ENCODE measurements at places on chromosomes 3 and 15.

DNA sequence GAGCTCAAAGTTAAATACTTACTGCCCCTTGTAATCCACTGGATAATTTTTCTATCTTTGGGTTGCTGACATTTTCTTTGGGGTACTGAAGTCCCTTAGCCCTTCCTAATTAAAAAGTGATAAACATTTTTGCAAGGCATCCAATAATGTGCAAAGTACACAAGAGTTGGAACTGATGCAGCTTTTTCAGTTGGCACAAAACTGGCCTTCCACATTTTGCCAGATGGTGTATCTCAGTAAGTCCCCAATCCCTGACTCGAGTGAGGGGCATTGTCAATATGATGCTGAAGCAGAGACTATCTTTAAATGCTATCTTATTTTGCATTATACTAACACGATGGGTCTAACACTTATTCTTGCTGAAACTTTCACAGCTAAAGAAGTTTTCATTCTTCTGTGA lies 27.8 kb downstream of the FHIT start:
- DNase-seq, result no peak

GRCh38 chr3:167520266-167521005 lies 46.6 kb upstream of the SERPINI2 start:
- no peak for DNase-seq

DNA sequence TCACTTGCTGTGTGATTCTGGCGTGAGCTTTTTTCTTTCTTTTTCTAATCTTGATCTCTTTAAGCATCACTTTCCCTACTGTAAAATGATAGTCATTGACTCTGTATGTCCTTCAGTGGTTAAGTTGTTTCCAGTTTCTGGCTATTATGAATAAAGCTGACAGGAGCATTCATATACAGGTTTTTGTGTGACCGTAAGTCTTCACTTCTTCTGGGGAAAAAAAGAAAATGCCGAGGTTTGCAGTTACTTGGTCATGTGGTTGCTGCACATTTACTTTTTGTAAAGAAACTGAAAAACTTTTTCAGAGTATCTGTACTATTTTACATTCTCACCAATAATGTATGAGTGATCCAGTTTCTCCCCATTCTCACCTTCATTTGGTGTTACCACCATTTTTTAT lies 247.4 kb upstream of the RBMS3 start:
- no peak for DNase-seq

- DNase-seq, result no peak
Measured at GRCh38 chr15:85329561-85330422, 50.6 kb upstream of the AKAP13 start.

- DNase-seq, result no peak
Measured at GRCh38 chr15:53307952-53308624, 451.4 kb downstream of the WDR72 start.

DNA sequence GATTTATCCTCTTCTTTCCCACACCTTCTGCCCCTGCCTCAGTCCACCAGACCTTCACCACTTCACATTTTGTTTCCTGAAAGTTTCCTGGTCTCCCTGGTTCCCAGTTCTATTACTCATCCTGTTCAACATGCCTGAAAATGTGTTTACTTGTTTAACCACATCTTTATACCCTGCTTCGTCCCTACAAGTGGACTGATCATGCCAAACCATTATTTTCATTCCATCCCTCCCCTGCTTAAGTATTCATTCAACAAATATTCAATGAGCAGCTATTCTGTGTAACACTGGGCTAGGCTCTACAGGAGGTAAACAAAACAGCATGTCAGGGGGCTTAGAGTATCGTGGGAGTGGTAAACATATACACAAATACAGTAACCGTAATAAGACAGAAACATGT lies 5.5 kb downstream of the MYO5A start:
- peak; percentile 84 for DNase-seq

- peak; percentile 21 for DNase-seq
Measured at GRCh38 chr3:146280864-146281263, 30.0 kb upstream of the PLSCR4 start.

GRCh38 chr15:94840794-94841783 lies 609.7 kb downstream of the MCTP2 start:
- DNase-seq, result peak; percentile 10

- DNase-seq, result no peak
Measured at GRCh38 chr15:65595960-65596359, 15.0 kb downstream of the INTS14 start.

- DNase-seq, result no peak
Measured at GRCh38 chr3:42369304-42369703, 41.1 kb downstream of the LYZL4 start.

- DNase-seq, result no peak
Measured at GRCh38 chr3:159187706-159188105, 385.9 kb downstream of the MFSD1 start.

GRCh38 chr3:177045767-177046166 lies 151.5 kb downstream of the TBL1XR1 start:
- DNase-seq, result no peak

GRCh38 chr3:170724599-170725280 lies 138.9 kb upstream of the SLC7A14 start:
- peak; percentile 16 for DNase-seq

DNA sequence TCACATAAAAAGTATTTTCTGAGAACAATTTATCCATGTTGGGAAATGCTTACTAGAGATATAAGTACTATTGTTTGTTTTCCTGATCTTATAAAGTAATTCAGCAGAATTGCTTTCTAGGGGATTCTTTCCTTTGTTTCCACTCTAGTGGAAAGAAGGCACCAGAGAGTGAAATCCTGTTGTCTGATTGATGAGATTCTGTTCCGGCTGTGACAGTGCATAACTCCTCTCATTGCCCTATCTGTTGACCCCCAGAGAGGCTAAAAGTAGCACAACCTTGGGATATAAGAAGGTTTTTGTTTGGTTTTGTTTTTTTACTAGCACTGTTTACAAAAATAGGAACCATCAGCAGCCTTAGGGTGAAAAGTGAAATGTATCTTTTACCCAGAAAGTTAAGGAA lies 114.1 kb downstream of the ALCAM start:
- no peak for DNase-seq

GRCh38 chr3:50205413-50206276 lies 574 bp downstream of the SLC38A3 start:
- no peak for DNase-seq

DNA sequence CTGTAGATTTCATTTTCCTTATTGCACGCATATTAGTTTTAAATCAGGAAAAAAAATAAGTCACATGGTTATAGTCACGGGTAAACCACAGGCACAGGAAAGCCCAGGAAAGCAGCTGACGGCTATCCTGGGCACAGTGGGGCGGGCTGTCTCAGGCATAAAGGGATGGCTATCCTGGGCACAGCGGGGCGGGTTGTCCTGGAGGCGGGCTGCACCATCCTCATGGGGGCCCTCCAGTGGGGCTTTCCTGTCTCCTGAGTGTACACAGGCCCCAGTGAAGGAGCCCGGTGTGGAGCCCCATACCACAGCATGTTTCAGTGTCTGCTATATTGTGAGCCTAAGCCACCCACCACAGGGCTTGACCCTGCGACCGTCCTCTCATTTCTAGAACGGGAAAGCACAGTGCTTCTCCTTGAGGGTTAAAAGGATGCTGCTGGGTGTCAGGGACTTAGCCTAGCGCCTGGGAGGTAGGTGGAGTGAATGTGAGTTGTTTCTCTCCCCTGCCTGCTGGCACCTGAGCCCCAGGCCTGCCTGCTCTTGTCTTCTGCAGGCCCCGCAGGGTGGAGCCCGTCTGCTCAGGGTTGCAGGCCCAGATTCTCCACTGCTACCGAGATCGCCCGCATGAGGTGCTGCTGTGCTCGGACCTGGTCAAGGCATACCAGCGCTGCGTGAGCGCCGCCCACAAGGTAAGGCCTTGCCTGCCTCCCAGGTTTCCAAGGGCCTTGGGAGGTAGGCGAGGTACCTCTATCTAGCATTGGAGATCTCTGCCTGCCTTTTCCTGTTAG lies 25.9 kb upstream of the PLXNA1 start:
- DNase-seq, result no peak

GRCh38 chr3:116038968-116039650 lies 406.2 kb downstream of the LSAMP start:
- no peak for DNase-seq

GRCh38 chr15:78360958-78361718 lies 21.0 kb downstream of the CRABP1 start:
- no peak for DNase-seq

GRCh38 chr3:79994397-79994796 lies 226.6 kb upstream of the ROBO1 start:
- DNase-seq, result no peak

GRCh38 chr15:89113296-89114024 lies 25.2 kb downstream of the ABHD2 start:
- DNase-seq, result no peak

GRCh38 chr15:70474471-70475406 lies 288.6 kb downstream of the UACA start:
- peak; percentile 91 for DNase-seq

DNA sequence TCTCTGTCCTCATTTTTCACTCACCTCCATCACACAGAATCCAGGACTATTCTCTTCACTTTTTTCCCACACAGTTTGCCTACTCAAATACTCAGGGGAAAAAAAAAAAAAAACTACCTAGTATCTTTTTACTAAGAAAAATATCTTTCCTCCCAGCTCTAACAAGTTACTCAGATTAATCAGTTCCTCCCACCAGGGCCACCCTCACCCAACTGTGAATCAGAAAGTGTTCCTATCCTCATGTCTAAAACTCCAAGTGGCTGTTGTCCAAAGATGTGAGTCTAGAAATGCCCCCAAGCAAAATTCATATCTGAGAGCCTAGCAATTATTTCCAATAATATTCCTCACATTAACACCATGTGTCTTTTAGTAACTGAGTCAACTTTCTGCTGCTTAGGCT lies 268.0 kb downstream of the ERC2 start:
- DNase-seq, result no peak

DNA sequence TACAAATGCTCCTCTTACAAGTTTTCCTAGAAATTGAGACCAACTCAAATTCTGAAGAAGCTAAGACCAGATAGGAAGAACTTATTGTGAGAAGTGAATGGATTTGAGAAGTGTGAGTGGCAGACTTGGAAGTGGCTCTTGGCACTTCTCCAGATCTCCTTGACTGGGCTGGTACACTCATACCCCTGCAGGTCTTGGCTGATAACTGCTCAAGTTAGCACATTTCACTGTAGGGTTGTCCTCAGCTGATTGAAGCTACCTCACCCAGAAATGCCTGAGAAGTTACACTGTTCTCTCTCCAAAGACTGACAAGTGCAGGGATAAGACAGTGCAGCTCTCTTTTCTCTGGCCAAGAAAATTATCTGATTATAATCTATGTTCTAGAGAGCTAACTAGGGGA lies 16.5 kb upstream of the CLDN1 start:
- DNase-seq, result no peak

DNA sequence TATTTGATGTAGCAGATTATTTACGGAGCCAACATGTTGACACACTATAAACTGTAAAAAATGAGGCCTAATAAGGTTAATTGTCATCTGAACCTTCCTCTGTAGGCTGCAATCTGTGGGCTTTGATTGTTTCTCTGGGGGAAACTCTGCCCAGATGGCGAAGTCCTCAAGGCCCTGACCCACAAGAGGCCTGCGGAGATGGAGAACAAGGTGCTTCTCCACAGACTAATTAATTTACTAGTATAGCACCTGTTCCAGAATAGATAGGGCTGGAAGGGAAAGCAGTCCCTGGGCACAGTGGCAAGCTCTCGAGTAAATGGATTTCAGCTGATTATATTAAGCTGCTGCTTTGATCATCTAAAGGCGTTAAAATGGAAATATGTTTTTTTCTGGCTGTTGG lies 338.8 kb upstream of the DNAJC19 start:
- no peak for DNase-seq

DNA sequence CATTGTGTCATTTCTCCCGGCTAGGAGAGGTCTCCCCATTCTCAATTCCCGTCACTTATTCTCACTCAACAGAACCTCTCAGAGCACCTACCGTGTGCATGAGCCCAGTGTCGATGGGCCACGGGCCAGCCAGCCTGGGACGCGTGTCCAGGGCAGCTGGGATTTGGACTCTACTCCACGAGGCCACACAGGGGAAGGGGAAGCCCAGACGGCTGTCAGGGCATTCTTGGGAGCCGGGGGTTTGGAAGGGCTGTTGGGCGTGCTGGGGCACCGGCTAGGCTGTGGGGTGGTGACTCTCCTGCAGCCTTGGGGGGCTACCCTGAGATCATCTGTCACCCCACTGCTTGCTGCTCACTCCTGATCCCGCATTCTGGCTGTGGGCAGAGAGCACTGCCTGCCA lies 41.7 kb upstream of the PCSK6 start:
- DNase-seq, result no peak

DNA sequence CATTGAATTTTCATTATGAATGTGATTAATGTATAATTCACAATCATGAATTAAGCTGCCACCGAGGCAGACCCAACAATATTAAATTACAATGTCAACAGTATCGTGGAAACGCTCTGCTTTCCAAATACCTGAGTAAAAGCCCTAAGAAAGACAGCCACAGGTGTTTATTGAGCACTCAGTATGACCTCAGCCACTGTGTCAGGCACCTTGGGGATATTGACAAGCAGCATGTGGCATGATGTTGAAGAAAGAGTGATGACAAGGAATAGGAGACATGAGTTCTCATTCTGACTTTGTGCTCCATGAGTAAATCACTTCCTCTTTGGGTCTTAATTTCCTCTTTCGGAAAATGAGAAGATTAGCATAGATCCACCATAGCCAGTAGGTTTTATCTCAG lies 12.8 kb downstream of the C2CD4A start:
- DNase-seq, result no peak

DNA sequence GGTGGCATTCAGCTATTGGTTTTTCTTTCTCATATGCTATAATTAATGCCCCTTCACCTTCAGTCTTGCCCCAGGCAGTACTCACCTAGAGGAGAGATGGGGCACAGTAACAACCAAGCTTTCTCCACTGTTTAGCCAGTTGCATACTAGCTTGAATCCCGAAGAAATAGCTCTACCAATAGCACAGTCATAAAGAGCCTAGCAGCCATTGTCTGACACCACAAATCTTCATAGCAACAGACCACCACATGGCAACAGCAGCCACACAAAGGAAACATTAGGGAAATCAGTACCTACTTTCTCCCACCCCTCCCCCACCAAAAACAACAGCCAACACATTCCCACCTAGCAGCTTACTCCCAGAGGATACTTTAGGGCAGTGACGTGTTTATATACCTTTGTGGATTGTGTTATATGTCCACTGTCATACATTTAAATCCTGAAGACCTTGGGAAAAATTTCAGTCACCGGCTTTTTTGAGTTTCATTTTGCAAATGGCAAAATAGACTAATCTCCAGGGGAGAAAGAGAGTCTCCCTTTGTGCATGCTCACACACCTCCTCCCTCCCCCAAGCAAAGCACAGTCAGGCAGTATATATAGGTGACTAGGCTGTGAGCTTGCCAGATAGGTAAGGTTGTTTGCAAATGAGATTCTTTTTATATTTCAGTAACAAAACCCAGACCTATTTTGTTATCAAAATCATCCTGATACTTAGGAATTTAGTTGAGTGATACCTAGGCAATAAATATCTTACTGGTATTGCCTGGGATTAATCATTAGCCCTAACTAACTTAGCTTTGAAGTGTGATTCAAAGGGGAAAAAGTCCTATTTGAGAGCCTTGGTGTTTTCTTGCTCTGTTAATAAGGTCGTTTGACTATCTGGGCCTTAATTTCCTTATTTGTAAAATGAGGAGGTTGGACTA lies 140.6 kb downstream of the RBPMS2 start:
- DNase-seq, result no peak
